Omental fat pad (tissue), 4 donors: ENCODE measurements at places on chromosomes 12 and 14.

DNA sequence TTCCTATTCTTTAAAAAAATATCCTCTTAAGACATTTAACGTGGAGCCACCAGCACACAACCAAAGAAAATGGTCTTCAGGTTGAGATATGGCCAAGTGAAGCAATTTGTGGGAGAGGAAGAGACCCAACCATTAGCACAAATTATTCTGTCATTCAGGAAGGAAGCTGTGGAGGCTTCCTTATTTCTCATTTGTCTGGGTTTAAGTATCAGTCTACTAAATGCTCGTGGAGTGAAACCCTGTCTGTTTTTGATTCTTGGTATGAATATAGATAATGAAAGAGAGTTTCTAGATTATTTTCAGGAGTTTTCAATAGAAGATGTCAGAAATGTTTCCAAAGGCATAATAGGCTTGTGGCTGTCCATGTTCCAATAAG lies 125.1 kb downstream of the GPR65 start:
- no peak for DNase-seq

DNA sequence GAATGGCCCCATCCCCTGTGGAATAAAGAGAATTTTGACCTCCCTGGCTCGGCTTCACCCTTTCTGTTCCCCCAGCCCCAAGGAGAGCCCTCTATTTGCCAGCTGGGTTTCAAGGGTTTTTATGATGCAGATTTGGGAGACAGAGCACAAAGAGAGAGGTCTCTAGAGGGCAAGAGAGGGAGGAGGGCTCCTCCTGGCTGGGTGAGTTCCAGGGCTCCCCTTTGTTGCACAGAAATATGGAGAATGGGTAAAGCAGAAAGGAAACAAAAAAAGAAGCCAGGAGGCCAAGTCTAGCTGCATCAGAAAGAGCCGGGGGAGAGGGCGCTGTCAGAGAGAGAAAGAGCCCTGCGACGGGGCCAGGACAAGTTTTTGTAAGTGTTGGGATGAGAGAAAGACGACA lies 319.6 kb upstream of the RTL1 start:
- DNase-seq = no peak

DNA sequence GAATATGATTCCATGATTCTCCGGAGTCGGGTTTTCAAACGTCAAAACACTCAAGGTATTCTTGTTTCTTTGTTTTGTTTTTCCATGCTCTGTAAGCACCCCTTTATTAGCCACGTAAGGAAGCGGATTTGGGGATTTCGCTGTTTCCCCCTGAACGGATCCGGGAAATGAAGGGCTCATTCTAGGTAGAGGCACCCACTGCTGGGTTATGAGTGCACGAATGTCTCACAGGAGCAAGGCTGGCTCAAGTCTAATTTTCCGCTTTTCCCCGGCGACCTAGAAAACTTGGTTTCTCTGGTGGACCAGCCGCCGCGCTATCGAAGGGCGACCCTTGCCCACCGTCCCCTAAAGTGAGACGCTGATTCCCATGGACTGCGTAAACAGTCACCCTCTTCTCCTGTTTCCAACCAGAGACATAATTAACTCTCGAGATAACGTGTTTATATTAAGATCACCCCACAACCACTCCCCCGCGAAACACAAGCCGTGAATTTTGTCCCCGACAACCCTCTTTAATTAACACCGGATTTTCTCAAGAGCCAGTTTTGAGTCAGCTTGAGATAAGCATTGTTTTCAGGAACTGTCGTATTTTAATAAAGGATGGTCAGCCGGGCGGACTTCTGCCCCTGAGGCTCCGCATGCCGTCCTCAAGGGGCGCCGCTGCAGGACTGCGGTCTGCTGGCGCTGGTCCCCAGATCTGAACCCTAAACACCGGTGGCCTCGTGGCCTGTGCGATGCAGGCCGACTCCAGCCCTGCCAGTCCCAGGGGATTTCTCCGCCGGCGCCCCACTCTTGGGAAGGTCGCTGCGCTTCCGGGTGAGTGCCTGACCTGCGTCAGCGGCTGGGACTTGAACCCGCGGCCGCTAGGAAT lies 515 bp upstream of the ABCC9 start:
- no peak for DNase-seq

DNA sequence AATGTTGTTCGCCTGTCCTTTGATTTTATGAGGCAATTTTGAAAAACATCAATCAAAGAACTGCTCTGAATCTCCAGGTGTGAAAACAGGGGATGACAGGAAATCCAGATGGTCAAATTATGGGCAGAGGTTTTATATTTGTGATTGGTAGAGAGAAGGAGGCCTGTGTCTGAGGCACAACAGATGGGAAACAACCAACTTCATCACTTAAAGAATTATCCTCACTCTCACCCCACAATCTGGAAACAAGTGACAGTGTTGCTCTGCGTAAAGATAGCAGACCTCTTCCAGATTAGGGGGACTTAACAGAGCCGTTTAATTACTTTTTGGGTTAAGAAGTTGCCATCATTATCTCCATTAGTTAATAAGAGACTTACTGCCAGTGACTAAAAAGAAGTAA lies 64.1 kb upstream of the EGLN3 start:
- no peak for DNase-seq

DNA sequence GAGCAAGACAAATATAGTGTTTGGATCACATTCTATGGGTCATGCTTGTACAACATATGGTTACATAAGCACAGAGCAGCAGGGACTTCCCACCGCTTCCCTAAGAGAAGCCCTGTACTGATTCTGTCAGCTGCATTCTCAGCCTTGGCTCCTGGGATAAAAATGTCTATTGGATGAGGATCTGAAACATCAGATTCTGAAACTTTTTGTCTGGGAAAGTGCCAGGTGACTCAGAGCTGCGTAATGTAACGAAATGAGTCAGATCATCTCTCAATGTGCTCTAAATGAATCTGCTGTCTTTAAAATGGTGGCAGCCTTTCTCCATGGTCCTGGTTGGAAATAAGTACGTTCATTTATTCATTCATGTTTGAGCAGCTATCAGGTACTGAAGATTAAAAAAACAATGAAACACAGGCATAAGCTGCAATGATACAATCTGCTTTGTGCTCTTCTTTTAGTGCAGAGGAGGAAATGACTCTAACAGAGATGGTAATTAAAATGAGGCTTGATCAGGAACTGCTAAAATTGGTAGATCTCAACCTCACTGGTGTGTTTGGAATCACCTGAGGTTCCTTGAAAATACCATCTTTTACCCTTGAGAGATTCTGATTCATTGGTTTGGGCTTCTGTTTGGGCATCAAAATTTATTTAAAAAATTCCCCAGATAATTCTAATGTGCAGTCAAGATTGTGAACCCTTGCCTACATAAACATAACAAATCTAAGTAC lies 99.1 kb upstream of the NAP1L1 start:
- DNase-seq = peak; percentile 46

- DNase-seq = no peak
Observed at GRCh38 chr12:71730936-71731335, 23.7 kb upstream of the RAB21 start.

- DNase-seq = no peak
Observed at GRCh38 chr12:25529738-25530137, 23.3 kb downstream of the LMNTD1 start.

- no peak for DNase-seq
Observed at GRCh38 chr12:113862590-113863454, 103.3 kb downstream of the RBM19 start.

GRCh38 chr12:29694002-29694401 lies 89.7 kb downstream of the TMTC1 start:
- DNase-seq = no peak

- no peak for DNase-seq
Observed at GRCh38 chr12:14252697-14253096, 112.8 kb upstream of the ATF7IP start.

DNA sequence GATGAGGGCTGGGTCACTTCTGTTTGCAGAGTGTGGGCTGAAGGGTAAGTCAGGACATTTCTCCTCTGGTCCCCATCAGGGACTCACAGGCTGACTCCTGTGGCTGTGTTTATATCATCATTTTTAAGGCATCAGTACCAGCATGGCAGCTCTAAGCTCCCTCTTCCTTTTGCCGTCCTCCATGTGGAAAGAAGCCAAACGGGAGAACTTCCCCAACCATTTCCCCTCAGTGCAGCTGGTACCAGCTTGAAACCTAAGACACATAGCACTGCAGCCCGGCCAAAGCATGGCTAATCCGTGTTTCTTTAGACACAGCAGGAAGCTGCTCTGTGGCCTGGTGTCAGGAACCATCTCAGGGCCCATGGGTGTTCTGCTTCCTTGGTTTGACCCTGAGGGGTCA lies 31.9 kb upstream of the ATP2A2 start:
- DNase-seq = no peak

GRCh38 chr12:130989391-130989790 lies 35.7 kb downstream of the ADGRD1 start:
- DNase-seq = no peak

DNA sequence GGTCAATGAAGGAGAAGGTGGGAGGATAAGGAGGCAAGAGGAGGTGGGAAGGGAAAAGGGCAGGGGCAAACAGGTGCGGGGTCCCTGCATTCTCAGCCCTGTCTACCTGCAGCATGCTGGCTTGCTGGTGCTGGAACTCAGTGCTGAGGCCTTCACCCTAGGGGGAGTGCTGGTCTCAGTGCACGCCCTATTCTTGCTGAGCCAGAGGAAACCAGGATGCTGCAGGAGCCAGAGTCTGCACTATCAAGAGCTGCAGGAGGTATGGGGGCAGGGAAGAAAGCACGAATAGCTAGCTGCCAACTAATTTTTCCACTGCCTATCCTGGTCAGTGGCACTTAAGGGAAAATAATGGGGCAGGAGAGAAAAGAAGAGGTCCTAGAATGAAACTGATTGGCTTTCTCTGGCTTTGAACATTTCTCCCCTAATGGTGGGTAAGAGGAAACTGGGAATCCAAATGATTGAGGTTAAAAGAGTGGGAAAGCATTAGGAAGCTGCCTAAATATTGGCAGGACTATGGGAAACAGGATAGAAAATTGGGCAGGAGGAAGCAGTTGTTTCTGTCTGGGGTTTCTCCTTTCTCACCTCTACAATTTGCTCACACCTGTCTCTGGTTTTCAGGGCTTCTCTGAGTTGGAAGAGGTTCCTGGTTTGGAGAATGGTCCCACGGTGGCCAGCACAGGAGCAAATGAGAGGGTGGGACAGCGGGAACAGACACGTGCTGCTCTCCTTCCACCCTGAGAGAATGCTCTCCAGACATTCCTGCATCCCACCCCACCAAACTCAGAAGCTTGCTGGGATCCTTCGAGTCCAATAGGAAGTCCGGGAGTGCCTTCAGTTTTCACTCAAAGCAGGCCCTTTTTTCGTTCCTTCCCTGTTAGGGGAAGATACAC lies 1.9 kb downstream of the TMEM253 start:
- no peak for DNase-seq

- no peak for DNase-seq
Observed at GRCh38 chr14:43418324-43418723, 1088.8 kb downstream of the FSCB start.

GRCh38 chr14:34983786-34984185 lies 994 bp downstream of the SRP54 start:
- no peak for DNase-seq

GRCh38 chr14:58107947-58108552 lies 44.0 kb downstream of the ARMH4 start:
- DNase-seq = no peak

DNA sequence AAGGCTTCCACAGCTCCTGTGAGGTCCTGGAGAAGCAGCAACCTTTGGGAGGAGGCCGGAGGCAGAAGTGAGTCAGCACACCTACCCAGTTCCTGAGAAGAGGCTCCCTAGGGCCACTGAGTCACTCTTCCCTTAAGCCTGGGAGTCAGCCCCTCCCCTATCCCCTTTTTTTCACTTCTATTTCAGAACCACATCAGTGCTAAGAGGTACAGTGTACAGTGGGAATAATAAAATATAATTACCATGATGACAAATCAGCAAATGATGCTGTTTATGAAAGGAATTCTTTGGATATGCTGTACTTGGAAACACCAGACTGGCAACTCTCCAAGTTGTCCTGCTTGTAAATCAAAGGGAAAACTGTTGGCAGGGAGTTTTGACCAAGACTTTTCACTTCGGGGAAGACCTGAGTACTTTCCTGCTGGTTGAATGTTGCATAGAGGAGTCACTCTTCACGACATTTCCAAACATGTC lies 7.8 kb upstream of the TBPL2 start:
- no peak for DNase-seq

DNA sequence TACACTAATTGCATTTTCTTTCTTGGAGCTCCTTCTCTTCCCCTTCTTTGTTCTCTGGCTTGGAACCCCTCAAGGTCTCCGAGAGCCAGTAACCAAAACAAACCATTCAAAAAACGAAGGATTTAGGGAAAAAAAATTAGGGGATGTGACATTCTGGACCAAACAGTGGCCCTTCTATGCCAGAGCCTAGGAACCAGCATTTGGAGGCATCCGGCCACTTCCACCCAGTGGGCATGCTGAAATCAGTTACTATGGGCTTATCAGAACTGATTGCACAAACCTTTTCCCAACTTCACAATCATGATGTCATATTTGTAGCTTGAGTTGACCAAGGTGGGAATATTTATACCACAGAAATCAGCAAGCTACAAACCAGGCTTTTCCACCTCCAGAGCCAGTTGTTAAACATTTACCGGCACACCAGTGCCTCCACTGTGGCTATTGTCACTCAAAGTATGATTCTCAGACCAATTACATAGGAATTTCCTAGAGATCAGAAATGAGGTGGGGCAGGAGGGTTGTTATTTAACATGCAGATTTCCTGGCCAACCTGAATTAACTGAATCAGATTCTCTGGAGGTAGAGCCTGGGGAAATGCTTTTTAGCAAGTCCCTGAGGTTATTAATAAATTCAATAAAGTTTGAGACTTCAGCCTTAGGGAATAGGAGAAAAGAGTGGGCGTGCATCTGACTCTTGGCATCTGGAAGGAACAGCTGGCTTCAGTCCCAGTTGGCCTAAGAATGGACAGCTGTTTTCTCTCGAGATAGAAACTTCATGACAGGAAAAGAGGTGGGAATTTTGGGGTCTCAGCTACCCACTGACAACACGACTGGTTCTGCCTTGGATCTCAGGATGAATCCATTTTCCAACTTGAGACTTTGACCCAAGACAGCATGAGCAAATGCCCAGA lies 273.9 kb downstream of the ZFP36L1 start:
- DNase-seq = no peak
